ENCODE measurements at places on chromosomes 2 and 18.

DNA sequence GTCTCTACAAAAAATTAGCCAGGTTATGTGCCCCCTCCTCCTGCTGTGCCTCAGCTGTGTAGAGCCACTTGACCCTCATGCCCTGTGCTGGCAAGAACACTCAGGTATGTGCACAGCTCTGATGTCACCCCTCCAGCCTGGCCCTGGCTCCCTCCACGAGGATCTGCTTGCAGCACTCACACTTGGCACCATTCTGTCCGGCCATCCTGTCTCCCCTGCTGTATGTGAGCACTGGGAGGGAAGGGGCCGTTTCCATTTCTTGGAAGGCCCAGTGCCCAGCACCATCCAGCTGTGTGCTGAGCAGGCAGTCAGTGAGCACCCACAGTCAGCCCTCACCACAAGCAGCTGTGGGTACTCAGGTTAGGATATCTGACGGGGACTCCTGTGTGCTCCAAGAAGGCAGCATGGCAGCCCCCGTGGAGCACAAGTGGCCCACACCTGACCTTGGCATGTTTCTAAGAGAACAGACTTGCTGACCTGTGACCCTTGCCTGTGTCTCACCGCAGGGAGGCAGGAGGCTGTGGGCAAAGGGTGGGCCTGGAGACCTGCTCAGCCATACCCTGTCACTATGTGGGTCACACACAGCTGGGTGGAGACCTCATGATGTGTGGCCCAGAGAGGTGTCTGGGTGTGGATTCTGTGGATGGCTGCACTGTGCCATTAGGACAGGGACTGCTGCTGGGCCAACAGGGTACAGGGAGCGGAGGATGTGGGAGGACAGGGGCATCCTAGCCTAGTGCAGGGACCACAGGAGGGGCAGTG is 31.5 kb downstream of the USP34 start:
- no peak for DNase-seq

GRCh38 chr2:235030126-235030525 is 78.3 kb downstream of the SH3BP4 start:
- DNase-seq, result no peak

- DNase-seq, result peak; percentile 54
Measured at GRCh38 chr2:26299471-26300101, 46.4 kb upstream of the SELENOI start.

DNA sequence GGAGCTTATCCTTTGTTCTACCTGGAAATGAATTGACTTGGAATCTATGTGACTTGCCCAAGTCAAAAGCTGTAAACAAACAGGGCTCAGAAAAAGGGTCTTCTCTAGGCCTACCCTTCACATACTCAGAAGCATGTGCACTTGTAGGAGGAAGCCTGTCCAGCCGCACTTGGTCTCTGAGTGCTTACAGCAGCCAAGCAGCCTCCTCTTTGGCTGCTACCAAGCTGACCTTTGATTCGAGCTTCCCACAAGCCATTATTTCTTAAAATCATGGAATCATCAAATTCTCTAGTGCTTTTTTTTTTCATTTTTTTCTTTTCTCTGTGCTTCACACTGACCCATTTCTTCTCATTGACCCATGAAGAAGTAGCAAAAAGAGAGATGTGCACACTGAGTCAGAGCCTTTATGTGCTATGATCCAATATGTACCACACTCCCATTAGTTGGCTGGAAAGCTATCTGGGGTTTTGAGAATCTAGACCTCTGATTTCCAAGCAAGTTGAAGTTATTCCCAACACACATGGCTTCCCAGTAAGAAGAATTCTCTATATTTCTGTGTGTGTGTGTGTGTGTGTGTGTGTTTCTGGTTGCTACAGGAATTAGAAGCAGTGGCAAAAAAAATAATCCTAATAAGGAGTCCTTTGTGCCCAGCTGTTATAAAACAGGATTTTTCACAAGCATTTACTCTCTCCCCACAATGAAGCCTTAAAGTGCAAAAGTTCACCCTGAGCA is 550.3 kb upstream of the TNP1 start:
- peak; percentile 61 for DNase-seq

- no peak for DNase-seq
Measured at GRCh38 chr2:7572450-7572849, 655.2 kb downstream of the RNF144A start.

DNA sequence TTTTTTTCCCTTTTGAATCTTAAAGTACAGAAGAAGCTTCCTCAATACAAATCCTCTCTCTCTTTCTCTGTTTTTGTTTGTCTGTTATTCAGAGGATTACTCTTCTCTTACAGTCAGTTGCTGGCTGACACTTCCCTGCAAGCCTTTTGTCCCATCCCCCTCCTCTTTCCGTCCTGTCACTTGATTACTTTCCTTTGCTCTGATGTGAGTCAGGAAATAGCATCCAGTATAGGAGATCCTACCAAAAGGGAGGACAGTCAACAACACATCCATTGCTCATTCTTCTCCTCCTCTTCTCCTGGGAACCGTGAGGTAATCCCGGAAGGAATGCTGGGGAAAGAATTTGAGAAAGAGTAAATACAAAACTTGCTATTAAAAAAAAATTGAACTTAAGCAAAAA is 79.3 kb upstream of the SCN7A start:
- peak; percentile 30 for DNase-seq

DNA sequence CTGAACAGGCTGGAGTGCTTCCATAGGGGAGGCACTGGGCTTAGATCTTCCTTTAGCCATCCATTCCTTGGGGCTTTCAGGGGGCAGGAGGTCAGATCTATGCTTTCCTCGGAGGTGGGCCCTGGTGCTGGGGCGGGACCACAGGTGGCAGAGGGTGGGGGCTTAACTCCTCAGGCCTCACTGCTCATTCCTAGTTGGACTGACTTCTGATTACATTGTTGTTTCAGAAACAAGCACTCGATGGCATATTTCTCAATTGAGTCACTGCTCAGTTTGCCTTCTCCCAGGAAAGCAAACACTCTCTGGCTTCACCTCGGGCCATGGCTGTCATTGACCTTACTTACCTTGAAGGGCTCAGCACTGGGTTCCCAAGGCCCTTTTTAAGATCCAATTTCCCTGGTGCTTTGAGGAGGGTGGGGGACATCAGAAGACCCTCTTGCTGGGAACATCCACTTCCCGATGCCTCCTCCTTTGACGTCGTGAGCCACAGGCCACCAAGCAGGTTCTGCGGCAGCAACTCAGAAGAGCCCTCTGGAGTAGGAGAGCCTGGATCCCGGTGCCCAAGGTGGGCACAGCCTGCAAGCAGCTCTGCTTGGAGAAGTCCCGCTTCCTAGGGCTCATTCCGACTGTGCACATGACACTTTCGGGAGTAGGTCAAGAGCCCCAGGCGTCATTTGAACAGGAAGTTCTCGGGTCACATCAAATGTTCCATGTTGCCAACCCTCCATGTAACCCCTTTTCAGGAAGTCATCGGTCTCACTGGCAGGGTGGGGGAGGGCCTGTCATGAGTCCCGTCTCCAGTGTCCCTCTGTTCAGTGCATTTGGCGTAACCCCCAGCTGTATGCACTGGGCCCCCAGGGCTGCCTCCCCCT is 40.6 kb downstream of the SDC1 start:
- DNase-seq, result no peak

DNA sequence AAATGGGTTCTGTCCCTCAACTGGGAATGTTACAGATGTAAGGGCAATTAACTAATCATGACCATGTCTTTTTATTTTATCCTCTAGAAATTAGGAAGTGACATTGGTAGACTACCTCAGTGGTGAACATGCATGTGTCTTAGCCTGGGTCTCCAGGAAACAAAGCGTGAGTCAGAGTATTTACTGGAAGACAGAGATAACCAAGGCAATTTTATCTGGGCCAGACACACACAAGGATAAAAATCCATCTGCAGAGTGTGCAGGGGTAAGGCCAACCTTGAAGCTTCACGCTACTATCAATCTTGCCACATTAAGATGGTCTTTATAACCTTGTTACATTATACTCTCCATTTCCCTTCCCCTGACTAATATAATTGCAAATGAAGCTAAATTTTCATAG is 487.5 kb downstream of the SUCLG1 start:
- DNase-seq, result no peak

DNA sequence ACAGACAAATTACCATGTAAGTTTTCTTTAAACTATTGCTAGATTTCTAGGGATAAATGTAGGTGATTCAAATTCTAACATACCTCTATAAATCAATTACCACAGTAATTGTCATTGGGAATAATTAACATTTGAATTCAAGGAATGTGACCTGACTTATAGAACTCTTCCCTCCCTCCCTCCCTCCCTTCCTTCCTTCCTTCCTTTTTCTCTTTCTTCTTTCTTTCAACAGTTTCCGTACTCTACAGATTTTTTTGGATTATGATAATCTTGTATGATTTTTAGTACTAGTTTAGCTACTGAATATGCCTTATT is 18.2 kb upstream of the FTCDNL1 start:
- DNase-seq, result no peak

GRCh38 chr18:48113691-48114090 is 183.2 kb upstream of the SMAD2 start:
- DNase-seq, result no peak

- peak; percentile 84 for DNase-seq
Measured at GRCh38 chr2:147636238-147636882, 208.5 kb upstream of the ACVR2A start.

- peak; percentile 20 for DNase-seq
Measured at GRCh38 chr2:170770008-170770605, at the start of gene ERICH2. TSS of gene ERICH2 (plus strand) at chr2:170770378. CDS start at chr2:170770682, 304 bp downstream.

GRCh38 chr18:63773551-63773950 is 1.7 kb upstream of the SERPINB7 start:
- no peak for DNase-seq

DNA sequence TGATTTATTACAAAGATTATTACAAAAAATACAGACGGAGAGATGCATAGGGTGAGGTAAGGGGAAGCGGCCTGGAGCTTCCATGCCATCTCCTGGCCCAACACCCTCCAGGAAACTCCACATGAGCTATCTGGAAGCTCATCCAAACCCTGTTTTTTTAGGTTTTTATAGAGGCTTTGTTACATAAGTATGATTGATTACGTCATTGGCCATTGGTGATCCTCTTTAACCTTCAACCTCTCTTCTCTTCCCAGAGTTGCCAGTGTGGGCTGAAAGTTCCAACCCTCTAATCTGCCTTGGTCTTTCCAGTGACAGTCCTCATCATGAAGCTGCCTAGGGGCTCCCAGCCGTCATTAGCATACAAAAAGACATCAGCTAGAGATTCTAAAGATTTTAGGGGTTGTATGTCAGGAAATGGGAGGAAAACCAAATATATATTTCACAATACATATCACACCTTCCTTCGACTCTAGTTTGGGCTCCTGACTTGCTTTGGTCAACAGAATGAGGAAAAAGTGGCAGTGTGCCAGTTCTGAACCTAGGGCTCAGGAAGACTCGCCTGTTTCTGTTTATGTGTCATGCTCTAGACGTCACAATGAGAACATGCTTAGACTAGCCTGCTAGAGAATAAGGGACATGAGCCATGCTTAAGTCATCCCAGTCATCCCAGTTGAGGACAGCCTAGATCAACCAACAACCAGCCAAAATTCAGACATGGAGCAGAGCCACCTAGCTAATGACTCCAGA is 54.1 kb downstream of the ETAA1 start:
- DNase-seq, result peak; percentile 9

DNA sequence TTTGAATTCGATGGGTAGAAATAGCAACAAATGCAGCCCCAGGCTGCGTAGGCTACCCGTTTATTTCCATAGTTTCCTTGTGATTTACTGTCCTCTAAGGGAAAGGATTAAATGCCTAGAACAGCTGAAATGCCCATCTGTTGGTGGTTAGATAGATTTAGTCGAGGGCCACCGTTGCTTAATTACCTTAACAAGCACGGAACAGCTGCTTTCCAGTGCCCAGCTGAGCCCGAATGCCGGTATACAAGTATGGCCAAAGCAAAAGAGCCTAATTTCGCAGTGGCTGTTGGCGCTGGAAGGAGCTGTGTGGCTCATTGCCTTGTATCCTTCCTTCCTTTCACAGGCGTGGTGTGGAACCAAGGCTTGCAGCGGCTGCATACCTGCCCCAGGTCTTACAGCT is 109.1 kb downstream of the CABLES1 start:
- no peak for DNase-seq

DNA sequence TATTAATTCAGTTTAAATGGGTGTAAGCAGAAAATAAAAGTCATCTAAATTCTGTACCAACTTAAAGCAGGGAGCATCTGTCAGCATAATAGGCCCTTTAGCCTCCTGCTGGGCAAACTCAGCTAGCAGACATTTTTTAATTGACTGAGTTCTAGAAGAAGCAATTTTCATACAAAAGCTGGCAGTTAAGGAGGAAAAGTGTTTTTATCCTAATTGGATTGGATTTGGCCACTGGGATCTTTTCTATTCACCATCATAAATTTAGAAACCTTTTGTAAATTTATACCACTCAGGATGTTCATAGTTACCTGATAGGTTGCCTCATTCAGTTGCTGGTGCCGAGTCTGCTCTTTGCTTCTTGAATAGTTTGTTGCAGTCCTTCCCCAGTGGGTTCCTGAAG is 262.7 kb upstream of the FSIP2 start:
- DNase-seq, result no peak

GRCh38 chr2:174704061-174704460 is 60.2 kb downstream of the CHRNA1 start:
- DNase-seq, result no peak

DNA sequence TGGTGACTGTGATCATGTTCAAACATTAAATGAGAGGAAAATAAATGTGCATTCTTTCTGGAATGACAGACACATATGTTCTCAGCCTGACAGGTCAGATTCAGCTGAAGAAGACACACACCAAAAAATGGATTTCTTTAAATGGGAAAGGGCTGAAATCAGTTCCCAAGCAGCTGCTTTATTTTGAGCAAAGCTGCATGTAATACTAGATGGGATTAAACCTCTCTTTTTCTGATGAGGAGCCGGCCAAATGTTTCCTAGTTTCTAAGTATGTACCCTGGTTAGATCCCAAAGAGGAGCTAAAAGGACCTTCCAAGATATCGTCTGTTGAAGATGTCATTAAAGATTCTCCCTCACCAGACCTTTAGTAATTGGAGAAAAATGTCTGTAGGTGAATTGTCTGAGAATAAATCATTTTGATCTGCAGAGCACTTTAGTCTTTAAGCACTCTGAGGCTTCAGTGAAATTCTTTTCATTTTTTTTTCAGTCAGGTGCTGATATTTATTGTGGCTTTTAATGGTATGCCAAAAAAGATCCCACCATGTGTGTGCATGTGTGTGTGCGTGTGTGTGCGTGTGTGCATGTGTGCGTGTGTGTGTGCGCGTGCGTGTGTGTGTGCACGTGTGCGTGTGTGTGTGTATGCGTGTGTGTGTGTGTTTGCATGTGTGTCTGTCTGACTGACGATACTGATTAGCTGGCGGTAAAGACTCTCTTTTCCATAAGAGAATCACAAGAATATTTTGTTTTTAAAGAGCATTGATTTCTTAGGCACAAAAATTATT is 175.8 kb downstream of the IRS1 start:
- DNase-seq, result no peak

- DNase-seq, result no peak
Measured at GRCh38 chr2:150889141-150889540, 372.5 kb downstream of the RBM43 start.
